ENCODE measurements at places on chromosomes 7 and 10.

DNA sequence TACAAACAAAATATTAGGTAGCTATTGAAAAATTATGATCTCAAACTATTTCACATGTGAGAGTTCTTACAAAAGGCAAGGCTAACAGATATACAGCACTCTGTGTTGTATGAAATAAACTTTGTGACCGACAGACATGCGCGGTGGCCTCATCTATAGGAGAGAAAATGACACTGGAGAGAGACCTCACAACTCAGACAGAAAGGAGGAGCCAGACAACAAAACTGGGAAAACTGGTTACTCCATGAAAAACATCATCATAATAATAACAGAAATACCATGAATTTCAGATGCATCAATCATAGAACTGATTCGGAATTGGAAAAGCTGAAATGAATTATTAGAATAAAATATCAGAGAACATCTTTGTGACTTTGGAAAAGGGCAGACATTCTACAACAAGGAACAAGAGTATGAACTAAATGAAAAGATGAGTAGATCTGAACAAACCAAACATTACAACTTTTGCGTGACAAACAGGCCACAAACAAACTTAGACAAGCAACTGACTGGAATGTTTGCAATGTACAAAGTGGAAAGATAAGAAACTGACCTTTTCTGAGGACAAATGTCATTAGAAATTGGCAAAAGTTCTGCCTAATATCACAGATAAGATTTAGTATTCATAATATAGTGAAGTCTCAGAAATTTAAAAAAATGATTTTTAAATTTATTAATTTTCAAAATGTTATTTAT lies 69.3 kb downstream of the TNS3 start:
- no peak for DNase-seq

- DNase-seq: no peak
Observed at GRCh38 chr7:143385891-143386781, 5.0 kb downstream of the ZYX start.

DNA sequence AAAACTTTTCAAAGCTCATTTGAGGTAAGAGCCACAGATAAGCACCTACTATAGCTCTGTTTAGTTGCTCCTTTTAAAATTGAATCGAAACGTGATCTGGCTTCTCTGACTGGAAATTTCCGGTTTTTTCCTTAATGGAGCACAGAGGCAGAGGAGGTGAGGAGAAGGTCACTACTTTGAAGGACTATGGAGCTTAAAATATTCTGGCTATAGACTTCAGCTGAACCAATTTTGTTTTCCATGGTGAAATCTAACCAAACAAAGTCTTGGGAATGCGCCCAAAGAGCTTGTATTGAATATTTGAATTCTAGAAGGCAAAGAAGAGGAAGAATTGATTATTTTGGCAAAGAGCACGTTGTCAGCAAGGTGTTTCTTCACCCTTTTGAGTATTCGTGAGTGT lies 711.1 kb downstream of the SUGCT start:
- no peak for DNase-seq

DNA sequence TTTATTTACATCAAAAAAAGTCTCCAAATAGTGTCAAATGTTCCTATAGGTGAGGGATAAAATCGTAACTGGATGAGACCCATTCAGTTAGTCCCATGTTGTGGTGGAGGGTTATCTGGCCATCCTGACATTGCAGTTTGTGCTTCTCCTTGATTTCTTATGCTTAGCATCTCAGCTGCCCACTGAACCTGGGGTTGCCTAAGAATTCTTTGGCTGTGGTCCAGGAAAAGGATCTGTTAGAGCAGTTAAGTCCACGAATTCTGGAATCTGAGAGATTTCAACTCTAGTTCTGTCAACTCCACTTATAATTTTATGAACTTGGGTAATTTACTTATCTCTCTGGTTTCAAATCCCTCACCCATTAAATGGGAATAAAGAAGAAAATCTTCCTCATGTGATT lies 1673.4 kb downstream of the REEP3 start:
- DNase-seq: no peak

DNA sequence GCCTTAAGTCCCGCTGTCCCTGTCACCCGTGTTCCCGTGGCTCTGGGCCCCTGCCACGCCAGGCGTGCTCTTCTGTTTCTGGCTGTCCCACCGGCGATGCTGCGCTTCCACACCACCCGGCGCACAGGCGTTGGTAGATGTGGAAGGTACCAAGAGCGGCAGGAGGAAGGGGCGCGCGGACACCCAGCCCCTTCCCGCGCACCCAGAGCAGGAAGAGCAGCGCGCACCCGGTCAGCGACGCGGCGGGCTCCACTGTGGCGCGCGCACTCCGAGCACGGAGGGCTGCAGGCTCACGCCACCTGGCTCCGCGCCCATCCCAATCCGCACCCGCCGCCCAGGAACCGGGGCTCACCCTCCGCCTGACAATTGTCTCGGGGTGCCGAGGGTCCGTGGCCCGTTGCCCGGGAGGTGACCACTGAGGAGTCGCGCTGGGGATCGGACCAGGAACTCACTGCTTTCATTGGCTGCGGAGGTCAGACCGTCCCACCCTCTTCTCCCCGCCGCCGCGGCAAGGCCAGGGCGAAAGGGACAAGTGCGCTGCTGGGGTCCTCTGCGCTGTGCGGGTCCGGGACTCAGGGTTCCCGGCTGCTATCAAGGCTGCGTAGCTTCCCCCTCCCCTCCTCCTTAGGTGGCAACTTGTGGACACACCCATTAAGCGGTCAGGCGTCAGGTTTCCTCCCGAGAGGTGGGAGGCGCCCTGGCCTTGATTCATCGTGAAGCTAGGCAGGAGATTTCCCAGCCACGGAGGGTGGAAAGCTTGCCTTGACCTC lies 121.6 kb upstream of the ZNF92 start:
- peak; percentile 56 for DNase-seq

DNA sequence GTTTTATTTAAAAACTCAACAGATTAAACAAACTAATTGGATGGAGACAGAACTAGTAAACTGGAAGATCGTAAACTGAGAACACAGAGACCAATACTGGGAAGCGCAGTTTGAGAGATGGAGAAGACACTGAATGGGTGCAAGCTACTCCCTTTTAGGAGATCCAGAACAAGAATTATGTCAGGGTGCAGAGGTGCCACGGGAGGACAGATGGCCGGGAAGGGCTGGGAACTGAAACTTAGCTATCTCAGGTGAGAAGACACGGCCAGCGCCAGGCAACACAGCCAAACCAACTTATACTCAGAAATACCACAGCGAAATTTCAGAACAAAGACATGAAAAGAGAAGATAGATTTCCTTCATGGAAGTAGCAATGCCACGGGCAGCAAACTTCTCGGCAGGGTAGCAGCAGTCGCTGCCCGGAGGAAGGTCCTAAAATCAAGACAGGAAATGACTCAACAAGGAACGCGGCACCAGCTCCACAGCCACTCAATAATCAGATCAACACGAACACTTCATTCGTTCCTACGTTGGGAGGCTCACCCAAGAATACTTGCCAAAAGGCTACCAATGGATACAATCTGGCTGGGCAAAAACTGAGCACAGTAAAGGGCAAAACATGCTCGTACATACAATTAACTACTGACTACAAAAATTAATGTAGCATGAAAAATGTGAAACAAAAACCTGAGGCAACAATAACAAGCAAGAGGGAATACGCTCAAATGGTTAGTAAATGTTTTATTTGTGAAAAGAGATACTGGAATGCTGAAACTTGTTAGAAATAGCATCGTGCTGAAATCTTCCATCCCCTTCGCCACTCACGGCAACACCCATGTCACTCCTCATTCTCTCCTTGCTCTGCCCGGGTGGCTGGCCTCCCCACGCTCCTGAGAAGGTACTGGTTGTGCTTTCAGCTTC lies 2.2 kb upstream of the LRRC27 start:
- peak; percentile 49 for DNase-seq

GRCh38 chr7:115805458-115805857 lies 225.1 kb downstream of the TFEC start:
- no peak for DNase-seq

DNA sequence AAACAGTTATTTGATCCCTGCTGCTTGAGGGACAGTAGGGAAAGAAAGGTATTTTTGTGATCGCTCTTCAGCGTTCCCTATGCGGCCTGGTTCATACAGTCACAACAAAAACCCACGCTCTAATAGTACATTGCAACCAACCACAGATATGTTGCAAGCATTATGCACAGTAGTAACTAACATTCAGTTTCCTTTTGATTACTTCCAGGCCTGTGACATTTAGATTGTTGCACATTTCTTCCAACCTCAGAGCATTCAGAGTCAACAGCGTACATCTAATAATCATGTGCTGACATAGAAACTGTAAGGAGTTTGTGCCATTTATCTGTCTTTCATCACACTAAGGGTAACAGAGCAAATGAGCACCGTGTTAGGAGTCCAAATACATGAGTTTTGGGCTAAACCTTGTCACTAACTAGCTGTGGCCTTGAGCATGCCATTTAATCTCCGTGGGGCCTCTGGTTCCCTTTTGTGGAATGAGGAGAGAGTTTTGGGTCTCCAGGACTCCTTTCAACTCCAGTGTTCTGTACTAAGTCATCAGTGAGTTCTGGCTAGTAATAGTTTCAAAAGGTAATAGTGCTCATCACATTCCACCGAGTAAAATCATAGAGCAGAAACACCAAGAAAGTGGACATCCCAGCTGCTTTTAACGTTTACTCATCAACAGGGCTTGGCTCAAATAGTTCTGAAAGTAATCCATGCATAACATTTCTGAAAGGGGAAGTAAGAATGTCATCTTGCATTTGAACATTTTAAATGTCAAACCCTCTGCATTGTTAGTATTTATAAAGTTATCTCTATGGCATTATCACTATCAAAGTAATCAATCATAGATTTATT lies 99.0 kb upstream of the FZD1 start:
- no peak for DNase-seq

DNA sequence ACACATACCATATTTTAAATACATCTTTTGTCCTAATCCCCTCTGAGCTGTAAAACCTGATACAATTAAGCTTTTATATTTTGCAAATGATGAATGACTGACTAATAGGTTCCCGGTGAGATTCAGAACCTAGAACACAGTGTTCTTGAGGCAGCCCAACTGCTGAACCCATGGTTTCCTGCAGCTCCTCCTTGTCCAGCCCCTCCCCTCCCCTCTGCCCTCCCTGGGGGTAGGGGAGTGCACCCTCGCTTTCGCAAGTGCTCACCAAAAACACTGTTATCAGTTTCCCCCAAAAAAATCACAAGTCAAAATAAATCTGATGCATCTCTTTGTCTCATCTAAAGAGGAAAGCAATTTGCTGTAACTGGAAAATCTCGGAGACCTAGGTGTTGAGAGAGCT lies 602.8 kb downstream of the KCNMA1 start:
- DNase-seq: no peak
